ENCODE measurements at places on chromosomes 2 and 18. TPM values are rescaled to one million over a fixed set of nuclear protein-coding genes. Genes with fewer than 3 reads are reported as not detected.

DNA sequence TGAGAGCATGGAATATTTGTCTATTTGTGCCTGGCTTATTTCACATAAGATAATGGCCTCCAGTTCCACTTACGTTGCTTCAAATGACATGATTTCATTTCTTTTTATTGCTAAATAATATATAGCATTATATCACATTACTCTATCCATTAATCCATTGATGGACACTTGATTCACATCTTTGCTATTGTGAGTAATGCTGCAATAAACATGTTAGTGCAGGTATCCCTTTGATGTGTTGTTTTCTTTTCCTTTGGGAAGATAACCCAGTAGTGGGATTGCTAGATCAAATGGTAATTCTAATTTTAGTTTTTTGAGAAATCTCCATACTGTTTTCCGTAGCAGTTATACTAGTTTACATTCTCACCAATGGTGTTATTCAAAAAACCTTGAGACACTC lies 1343.3 kb upstream of the TMEFF2 start:
- H3K36me3 ChIP-seq = no peaks in the 10 kb centered on the region
- H3K27me3 ChIP-seq = no peaks in the 10 kb centered on the region
- no peak for DNase-seq
- H3K27ac ChIP-seq = no peak overlapping the region
- no peak overlapping the region for H3K4me3 ChIP-seq

Gene PCARE
- 0.08 TPM for total RNA-seq

Gene CYTIP
- total RNA-seq = 64.9 TPM

Gene ASXL3
- total RNA-seq = 0.15 TPM

DNA sequence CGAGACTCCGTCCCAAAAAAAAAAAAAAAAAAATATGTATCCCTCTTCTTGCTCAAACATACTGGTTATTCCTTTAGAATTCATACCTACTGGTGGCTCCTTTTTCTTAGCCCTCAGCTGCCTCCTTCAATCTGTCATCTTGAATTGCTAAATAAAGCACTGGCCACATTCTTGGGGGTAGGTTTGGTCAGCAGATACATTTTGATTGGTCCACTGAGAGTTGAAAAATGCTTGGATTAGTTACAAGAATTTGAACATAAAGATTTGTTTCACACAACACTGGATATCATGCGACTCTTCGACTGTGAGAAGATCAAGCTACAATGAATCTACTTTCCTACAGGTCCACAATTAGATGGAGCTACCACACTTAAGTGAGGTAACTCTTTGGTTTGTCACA lies 906.1 kb upstream of the SLC39A10 start:
- DNase-seq = no peak
- H3K36me3 ChIP-seq = no peaks in the 10 kb centered on the region
- H3K4me1 ChIP-seq = no peaks in the 10 kb centered on the region
- H3K27me3 ChIP-seq = no peaks in the 10 kb centered on the region

DNA sequence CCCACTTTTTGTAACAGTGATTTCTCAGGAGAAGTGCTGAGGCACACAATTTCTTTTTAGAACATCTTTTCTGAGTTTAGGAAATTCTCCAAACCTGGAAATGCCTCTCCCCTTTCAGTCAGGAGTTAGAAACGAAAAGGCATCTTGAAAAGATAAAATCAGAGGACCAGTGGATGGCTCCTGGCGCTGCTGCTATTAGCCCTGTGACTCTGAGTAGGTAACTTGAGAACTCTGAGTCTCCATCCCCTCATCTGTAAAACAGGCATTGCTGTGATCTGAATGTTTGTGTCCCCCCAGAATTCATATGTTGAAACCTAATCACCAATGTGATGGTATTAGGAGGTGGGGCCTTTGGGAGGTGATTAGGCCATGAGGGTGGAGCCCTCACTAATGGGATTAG lies 50.2 kb downstream of the EHD3 start:
- no peaks in the 10 kb centered on the region for H3K36me3 ChIP-seq
- DNase-seq = no peak
- no peaks in the 10 kb centered on the region for H3K4me1 ChIP-seq
- no peaks in the 10 kb centered on the region for H3K27me3 ChIP-seq

DNA sequence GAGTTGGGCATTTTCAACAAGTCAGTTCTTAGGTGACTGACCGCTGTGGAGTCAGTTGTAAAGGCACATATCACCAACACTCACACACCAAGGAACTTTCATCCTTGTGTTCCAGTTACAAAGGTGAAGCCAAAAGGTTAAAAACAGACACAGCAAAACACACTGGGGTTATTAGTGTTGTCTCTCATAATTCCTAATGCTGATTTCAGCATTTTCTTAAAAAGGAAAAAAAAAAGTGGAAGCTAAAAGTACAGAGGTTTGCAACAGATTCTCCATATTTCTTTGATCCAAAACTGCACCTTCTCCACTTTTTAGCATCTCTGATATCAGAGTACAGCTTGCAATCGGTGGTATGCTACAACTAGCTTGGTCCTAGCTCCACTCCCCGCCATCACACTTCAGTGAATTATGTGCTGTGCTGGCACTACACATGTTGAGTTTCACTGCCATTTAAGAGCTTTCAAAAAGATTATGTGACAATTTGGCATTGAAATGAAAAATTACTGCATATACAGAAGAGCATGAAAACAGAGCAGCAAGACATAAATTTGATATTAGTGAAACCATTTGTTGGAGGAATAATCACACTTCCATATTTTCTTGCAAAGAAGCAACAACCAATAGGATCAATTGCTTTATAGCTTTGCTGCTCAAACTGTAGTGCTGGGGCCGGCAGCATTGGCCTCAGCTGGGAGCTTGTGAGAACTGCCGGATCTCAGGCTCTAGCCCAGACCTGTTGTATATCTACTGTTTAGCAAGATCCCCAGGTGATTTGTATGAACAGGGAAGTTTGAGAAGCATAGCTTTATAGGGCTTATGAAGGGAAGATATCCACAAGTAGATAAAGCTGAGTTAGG lies 62.3 kb upstream of the DAPL1 start:
- H3K36me3 ChIP-seq = no peaks in the 10 kb centered on the region
- peaks cover 2% of the 10 kb centered on the region for H3K27me3 ChIP-seq
- no peaks in the 10 kb centered on the region for H3K4me1 ChIP-seq
- no peak overlapping the region for H3K4me3 ChIP-seq
- no peak overlapping the region for H3K27ac ChIP-seq

Gene SERPINB12
- total RNA-seq = not detected

Gene MYO5B
- total RNA-seq = 4.4 TPM

GRCh38 chr2:56687169-56687568 lies 503.4 kb downstream of the CCDC85A start:
- H3K27me3 ChIP-seq = no peaks in the 10 kb centered on the region
- no peak for DNase-seq
- no peak overlapping the region for H3K4me3 ChIP-seq
- H3K36me3 ChIP-seq = no peaks in the 10 kb centered on the region

Gene ONECUT2
- 0.03 TPM for total RNA-seq

DNA sequence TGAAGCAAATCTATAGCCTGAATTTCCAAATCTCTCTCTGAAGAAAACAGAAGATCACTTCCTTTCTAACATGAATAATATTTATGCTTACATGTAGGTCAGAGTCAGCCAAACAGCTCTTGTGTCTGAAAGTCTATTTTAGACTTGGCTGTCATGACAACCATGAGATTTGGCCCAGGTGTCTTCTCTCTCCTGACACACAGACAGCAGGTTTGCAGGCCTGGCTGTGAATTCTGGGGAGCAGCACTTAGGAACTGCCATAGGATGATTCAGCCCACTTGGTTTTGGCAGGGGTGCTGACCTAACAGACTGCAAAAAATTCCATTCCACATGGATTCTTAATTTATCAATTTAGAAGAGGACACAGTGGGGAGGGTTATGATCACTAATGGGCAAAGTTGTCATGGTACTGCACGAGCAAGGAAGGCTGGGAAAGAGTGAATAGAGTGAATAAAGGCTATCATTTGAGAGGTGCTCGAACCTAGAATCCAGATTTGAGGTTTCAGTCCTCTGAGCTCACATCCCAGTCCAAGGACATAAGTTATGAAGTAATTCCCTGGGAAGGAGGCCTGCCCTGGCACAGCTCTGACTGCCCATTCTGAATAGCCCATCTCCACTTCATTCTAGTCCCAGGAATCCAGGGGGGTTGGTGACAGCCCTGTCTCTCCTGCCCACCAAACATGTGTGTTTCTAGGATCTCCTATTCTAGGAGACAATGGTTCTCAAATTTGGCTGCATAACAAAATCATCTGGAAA lies 453.9 kb upstream of the TRIB2 start:
- DNase-seq = no peak
- H3K36me3 ChIP-seq = no peaks in the 10 kb centered on the region
- H3K27ac ChIP-seq = no peak overlapping the region

DNA sequence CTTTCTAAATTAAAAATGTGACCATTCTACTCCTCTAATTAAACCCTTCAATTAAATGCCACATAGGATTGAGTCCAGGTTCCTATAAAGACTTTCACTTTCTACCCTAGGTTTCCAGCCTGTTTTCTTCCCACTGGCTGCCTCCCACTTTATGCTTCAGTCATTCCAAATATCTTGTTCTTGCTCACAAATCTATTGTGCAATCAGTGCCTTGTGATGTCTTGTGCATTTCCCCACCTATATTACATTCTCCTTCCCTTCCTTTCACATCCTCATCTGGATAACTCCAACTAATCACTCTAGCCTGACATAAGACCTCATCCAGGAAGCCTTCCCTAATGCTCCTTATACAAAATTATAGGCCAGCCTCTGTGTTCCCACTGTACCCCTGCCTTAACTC lies 281.7 kb upstream of the LRATD1 start:
- no peak overlapping the region for H3K4me3 ChIP-seq
- no peaks in the 10 kb centered on the region for H3K27me3 ChIP-seq
- DNase-seq = no peak
- H3K36me3 ChIP-seq = no peaks in the 10 kb centered on the region
- no peaks in the 10 kb centered on the region for H3K4me1 ChIP-seq
- no peak overlapping the region for H3K27ac ChIP-seq

DNA sequence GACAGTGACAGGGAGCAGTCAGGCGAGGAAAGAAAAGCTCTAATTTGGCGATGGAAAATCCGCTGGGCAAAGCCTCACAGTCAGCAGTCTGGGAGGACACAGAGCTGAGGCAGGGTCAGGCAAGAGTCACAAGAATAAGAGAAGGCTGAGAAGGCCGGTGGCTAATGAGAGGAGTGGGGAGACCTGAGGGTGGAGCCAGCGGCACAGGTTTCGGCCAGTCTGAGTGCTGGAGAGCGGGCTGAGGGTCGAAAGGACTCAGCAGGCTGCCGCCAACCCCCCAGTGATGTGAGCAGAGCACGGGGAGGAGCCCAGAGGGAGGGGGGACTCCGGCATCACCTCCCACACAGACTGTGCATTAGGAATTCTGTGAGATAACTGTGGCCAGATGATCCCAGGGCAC lies 500.6 kb upstream of the MYT1L start:
- no peaks in the 10 kb centered on the region for H3K4me1 ChIP-seq
- H3K4me3 ChIP-seq = no peak overlapping the region
- DNase-seq = no peak
- no peaks in the 10 kb centered on the region for H3K27me3 ChIP-seq
- no peak overlapping the region for H3K27ac ChIP-seq

- no peaks in the 10 kb centered on the region for H3K4me1 ChIP-seq
- H3K27ac ChIP-seq = no peak overlapping the region
- no peaks in the 10 kb centered on the region for H3K27me3 ChIP-seq
- H3K36me3 ChIP-seq = no peaks in the 10 kb centered on the region
- H3K4me3 ChIP-seq = no peak overlapping the region
These were observed 13.3 kb downstream of the COL4A3 start for GRCh38 chr2:227177592-227178336.

Gene HOXD13
- total RNA-seq = not detected

- H3K4me3 ChIP-seq = no peak overlapping the region
- no peak overlapping the region for H3K27ac ChIP-seq
- DNase-seq = no peak
- H3K27me3 ChIP-seq = no peaks in the 10 kb centered on the region
- no peaks in the 10 kb centered on the region for H3K4me1 ChIP-seq
These were observed 387.0 kb upstream of the CDH19 start for GRCh38 chr18:66990909-66991308.

DNA sequence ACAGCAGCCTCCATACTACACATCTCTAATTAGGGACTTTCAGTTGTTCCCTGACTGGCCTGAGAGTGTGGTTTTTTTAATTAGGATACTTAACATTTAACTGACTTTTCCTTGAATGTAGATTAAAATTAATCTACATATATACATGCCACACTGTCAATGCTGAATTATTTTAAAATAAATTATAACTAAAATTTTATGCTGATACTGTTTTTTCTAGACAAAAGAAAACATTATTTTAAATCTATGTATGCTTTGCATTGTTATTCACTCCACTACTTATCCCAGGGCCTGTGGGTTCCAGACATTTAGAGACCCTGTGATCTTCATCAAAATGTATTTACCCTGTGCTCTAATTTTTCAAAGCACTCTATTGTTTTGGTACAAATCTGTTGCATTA lies 496.0 kb upstream of the MAP2 start:
- no peak overlapping the region for H3K4me3 ChIP-seq
- H3K36me3 ChIP-seq = no peaks in the 10 kb centered on the region
- DNase-seq = no peak
- H3K27ac ChIP-seq = no peak overlapping the region
- H3K4me1 ChIP-seq = no peaks in the 10 kb centered on the region
- no peaks in the 10 kb centered on the region for H3K27me3 ChIP-seq

Gene SLC11A1
- total RNA-seq = 0.56 TPM

DNA sequence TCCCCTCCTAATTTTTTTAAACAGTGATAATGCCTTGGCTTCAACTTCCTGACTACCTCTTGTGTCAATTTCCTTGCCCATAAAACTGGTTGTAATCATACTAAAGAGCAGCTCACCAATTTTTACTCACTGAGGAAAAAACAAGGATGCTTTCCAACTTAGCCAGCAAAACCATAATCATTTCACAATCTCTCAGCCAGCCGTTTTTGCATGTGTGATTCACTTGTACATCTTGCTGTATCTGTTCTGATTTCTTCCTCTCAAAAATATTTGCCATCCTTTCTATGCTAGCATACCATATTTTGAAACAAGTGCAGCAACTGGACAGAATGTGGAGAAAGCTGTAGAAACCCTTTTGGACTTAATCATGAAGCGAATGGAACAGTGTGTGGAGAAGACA lies 60.7 kb downstream of the RAB27B start:
- no peaks in the 10 kb centered on the region for H3K36me3 ChIP-seq
- H3K27ac ChIP-seq = no peak overlapping the region
- no peak for DNase-seq
- H3K27me3 ChIP-seq = no peaks in the 10 kb centered on the region

Gene NPHP1
- total RNA-seq = 0.23 TPM

- no peaks in the 10 kb centered on the region for H3K27me3 ChIP-seq
- H3K4me3 ChIP-seq = no peak overlapping the region
- no peak for DNase-seq
- H3K4me1 ChIP-seq = no peaks in the 10 kb centered on the region
These were observed 164.0 kb downstream of the RDH14 start for GRCh38 chr2:18396329-18397010.

Gene DES
- 0.80 TPM for total RNA-seq

- no peaks in the 10 kb centered on the region for H3K27me3 ChIP-seq
- no peak for DNase-seq
- peaks cover 18% of the 10 kb centered on the region for H3K4me1 ChIP-seq
- no peaks in the 10 kb centered on the region for H3K36me3 ChIP-seq
These were observed 51.2 kb downstream of the SLC14A2 start for GRCh38 chr18:45666520-45666919.

Gene FRZB
- not detected for total RNA-seq

Gene PRKAG3
- total RNA-seq = not detected

Gene ABCG8
- total RNA-seq = not detected

Gene EFHD1
- not detected for total RNA-seq
